Putamen (tissue), 1 donor: ENCODE measurements at places on chromosomes 16 and 17.

DNA sequence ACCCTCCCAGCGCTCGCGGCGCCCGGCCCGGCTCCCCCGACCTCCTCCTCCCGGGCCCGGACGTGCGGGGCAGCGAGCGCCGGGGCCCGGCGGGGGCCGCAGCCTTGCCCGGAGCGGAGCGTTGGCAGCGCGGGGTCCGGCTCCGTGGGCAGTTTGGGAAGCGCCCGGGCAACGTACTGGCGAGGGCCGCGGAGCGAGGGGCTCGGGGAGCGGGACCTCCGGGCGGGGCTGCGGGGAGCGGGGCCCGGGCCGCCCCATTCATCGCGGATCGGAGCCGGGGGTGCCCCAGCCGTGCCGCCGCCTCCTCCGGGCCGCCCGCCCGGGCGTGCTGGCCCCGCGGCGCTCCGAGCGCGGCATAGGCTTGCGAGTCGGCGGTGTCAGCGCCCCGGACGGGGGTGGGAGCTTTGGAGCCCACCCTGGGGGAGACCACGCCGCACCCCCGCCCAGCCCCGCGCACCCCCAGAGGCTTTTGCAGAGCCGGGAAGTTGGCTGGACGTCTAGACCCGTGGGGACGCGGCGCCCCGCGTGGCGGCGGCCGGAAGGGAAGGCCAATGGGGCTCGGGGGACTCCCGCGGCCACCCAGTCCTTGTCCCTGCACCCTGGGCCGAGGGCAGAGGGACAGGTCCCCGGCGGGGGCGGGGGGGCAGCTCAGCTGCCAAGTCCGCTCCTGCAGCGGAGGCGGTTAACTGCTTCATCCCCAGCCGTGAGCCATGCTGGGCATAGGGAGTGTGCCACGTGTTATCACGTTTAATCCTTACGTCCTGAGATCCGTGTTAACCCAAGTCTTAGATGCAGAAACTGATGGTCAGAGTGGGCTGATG, 852 bp downstream of the ZNF469 start:
- no peak for DNase-seq

- no peak for DNase-seq
Measured at GRCh38 chr17:15438491-15439105, 28.8 kb downstream of the CDRT4 start.

DNA sequence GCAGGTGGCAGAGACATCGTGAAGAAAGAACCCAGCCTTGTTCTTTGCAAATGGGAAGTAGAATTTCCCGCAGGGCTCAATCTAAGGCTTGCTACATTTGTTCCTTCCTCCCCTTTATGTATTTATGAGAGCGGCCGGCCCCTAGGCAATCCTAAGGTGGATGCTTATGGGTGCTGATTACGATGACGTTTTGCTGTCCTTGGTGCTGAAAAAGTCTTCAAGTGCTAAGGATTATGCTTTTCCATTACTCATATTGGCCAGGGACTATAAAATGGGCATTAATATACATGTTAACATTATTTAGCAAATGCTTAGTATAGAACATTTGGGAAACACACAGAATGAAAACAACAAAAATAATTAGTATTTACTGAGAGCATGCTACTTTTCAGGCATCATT, 313.3 kb upstream of the XYLT1 start:
- no peak for DNase-seq

DNA sequence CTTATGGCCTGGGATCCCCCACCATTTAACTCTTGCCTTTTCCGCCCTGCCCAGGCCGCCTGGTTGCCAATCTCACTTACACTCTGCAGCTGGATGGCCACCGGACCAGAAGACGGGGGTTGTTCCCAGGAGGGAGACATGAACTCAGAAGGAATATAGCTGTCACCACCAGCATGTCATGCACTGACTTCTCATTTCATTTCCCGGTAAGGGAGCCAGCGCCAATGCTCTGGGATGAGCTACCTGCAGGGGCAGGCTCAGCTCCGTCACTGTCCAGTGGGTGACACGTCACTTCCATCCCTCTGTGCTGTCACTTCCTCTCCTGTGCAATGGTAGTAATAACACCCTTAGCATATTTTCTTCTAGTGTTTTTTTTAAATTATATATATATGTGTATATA, 26.7 kb downstream of the ITGAL start:
- no peak for DNase-seq

GRCh38 chr17:11608396-11608795, 10.1 kb downstream of the DNAH9 start:
- DNase-seq: no peak

GRCh38 chr16:69340095-69340644, 598 bp downstream of the NIP7 start:
- DNase-seq: no peak

GRCh38 chr17:17666111-17666714, 15.0 kb upstream of the RAI1 start:
- no peak for DNase-seq

DNA sequence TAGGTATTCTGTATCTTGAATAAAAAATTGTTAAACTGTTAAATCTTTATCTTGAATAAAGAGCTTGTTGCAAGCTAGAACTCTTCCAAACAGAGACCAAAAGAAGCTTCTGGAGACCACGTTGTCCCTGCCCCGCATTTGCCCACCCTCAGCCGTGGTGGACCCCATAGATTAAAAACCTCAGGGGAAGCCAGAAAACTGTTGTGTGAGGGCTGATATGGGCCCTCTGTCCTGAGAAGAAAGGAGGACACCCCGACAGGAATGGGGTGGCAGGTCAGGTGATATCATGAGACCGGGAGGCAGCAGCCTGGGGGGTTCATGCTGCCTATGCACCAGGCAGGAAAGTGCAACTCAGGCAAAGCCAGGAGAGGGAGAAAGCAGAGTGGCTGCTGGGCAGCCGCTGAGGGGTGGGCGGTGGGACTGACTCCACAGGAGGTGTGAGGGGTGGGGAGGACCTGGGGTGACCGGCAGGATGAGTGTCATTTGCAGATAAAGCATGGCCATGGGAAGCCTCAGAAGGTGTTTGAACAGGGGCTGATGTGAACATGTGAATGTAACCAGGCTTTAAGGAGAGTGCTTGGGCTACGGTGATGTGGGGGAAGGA, 147.8 kb downstream of the IRF8 start:
- DNase-seq: no peak

DNA sequence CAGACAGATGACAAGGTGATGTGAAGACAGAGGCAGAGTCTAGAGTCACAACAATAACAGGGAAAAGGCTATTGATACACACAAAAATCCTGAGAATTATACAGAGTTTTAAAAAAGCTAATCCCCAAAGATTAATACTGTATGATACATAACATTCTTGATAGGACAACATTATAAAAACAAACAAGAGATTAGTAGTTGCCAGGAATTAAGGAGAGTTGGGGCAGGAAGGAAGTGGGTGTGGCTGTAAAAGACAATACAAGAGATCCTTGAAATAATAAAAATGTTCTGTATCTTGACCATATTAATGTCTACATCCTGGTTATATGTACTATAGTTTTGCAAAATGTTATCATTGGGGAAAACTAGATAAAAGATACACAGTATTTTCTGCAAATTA, 309.5 kb upstream of the PMFBP1 start:
- DNase-seq: no peak
